Esophagus squamous epithelium (tissue), 5 donors: ENCODE measurements at places on chromosomes 3 and 15. TPM values are rescaled to one million over a fixed set of nuclear protein-coding genes. Genes with fewer than 3 reads are reported as not detected.

- no peak for DNase-seq
These were observed 15.8 kb downstream of the TRAT1 start for GRCh38 chr3:108838436-108838835.

Gene UNC13C
- total RNA-seq, result not detected

Gene EPHA6
- 2.4 TPM for total RNA-seq

Gene C3orf85
- total RNA-seq, result not detected

DNA sequence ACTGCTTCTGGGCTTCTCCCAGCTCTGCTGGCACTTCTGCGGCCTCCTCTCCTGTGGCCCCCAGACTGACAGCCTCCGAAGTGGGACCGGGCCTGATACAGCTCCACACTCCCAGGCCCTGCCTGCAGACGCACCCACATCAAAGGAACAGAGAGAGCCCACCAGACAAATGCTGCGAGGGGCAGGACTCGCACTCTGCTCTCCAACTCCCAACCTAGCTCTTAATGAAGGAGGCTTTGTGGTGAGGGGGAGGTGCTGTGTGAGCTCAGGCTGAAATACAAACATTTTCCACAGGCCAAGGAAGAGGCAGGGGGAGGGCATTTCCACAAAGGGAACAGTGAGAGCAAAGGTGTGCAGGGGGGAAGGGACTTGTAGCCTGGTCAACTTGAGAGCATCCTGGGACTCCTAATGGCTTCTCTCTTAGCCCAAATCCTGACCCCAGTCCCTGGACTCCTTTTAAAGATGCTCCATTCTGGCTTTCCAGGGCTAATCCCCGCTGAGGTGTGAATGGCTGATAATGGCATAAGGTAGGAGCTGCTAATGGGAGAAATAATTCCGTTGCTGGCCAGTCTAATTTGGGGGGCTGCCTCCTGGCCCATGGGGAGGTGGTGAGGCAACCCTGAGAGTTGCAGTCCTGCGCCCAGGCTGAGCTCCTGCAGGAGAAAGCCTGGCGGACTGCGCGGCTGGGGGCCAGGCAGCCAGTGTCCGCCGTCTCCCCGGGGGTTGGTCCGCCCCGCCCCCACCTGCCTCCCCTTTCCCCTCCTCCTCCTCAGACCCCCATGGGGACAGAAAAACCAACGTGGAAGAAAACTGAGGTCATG lies 9.6 kb downstream of the LINGO1 start:
- no peak for DNase-seq

- DNase-seq, result no peak
These were observed 92.1 kb downstream of the SLC49A4 start for GRCh38 chr3:122886946-122887345.
